ENCODE measurements at places on chromosomes 4 and X.

DNA sequence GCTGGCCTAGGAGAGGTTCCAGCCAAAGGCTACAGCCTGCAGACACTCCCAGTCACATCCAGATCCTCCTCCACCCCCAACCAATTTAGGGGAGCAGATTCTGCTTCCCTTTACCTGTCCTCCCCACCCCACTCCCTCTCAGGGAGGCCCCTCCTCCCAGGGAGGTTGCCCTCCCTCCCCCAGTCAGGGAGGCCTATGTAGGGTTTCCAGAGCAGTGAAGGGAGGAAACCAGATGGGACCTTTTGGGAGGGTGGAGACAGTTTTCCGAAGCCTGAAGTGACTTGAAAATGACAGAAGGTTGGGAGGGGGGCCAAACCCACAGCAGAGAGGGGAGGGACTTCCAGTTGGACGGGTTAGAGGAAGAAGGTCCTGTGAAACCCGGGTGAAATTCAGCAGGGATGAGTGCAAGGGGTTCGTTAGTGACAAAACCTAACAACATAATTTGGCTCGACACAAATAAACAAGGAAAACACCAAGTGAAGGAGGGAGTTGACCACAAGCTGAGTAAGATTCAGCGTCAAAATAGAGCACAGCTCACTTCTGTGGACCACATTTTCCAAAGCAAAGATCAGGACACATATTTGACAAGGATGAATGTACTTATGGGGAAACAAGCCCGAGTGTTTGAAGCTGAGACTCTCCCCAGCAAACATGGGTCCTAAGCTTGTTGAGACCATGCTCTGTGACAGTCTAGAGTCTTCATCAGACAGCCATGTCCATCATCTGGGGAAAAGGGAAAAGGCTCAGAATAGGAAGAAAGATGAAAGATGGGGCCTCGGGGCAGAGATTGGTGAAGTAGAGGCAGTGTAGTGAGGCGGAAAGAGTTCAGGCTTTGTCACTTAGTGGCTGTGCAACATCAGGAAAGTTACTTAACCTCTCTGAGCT is 46.4 kb downstream of the PRPS1 start:
- DNase-seq: no peak

- no peak for DNase-seq
These were observed 39.8 kb upstream of the ATOH1 start for GRCh38 chr4:93788712-93789111.

DNA sequence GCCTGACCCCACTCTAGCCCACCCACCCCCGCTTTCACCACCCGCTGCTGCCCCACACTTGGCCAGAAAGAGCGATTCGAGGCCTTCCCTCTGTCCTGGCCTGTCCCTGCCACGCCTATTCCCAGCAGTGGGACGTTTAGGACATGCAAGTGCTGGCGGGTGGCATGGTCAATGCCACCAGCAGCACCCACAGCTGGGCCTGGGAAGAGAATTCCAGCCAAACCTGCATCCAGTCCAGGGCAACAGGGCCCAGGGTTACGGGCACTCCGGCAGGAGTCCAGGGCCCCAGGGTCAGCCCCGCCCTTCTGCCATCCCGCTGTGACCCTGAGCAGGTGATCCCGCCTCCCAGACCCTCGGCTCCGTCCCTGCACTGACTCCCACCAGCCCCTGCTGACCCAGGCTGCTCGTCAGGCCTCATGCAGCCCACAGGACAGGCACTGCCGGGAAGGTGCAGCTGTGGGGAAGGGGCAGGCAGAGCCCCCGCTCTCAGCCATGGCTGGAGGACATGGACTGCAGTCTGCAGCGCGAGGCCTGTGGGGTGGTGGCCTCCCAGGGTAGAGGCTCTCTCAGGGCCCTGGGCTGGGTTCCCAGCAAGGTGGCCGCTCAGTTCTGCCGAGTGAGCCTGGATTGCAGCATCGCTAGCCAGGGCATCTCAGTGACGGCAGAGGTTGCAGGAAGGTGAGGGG is 6.8 kb upstream of the HTRA3 start:
- no peak for DNase-seq

- DNase-seq: no peak
These were observed 676.8 kb downstream of the RAPGEF2 start for GRCh38 chr4:159779716-159780115.

GRCh38 chrX:19556202-19556601 is 40.9 kb upstream of the MAP3K15 start:
- no peak for DNase-seq

DNA sequence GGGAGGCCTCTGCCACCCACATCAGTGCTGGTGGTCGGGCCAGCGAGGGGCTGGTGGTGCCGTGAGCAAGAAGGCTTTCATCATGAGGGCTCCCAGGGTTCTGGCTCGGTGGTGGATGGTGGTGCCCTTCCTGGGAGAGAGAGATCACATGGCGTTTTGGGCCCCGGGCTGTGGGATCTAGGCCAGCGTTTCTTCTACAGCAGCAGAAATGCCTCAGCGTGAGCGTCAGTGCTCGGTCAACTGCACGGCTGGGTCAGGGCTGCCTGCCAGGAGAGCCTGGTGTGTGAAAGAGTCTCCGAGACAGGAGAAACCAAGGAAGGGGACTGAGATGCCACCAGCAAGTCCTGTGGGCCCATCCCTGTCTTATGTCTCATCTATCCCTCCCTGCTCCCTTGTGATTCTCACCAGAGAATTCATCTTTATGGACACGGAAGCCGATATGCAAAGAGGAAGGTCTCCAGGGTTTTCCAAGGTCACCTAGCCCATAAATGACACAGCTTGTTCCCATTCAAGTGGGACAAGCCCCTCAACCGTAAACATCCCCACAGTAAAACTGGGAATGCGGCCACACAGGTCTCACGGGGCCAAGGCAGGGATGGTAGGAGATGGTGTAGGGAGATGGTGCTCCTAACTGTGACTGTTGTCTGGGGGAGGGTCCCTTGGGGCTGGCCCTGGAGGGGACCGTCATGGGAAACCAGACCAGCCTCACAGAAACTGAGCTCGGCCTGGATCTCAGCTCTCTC is 99.2 kb downstream of the SORCS2 start:
- DNase-seq: no peak

DNA sequence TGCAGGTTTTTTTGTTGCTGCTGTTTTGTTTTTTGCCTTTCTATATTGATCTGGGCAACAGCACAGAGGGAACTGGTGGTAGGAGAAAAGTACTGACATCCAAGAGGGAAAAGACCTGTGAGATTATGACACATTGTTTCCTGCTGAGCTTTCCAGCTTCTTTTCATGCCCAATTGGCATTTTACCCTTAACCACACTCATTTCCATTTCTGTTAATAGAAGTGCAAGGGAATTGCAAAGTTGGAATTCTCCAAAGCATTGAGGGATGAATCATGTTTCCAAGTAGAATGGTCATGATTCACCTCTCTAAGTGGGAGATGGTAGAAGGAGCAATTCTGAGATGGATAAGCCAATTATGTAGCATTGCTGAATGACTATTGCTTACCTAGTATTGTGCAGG is 161.5 kb downstream of the PPARGC1A start:
- peak; percentile 58 for DNase-seq

DNA sequence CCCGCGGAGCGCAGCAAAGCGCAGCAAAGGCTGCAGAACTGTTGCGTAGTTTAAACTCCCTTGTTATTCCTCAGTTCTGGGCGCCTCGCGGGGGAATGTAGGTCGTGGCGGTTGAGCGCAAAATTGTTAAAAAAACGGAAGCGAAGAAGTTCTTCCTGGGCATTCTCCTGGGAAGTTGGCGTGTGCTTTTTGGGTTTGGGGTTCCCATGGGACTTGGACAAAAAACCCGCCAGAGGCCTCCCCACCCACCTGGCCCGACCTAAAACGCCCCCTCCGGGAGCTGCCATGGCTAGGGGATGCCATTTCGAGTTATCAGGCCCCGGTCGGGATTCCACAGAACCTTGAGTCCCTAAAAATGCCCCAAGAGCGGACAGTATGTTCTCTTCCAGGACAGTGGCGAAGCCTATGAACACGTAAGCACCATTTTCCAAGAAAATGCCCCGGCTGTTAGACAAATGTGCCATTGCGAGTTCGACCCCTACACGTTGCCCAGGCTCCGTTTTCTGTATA is 8.9 kb downstream of the ZIC3 start:
- DNase-seq: no peak

DNA sequence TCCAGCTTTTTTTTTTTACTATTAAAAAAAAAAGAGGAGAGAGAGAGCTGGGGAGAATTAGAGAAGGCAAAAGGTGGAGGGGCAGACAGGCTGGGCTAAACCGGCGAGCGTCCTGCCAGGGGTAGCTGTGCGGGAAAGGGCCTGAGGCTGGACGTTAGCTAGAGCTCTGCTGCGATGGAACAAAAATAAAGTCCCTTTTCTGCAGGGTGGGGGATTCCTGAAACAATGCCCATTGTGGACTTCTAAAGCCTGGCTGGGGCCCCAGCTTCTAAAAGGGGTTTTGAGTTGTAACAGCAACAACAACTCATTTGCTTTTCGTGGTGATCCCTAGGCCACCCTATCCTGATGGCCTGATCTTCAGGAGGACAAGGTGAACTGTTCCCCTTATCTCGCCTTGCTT is 311.7 kb downstream of the FBXW7 start:
- no peak for DNase-seq

DNA sequence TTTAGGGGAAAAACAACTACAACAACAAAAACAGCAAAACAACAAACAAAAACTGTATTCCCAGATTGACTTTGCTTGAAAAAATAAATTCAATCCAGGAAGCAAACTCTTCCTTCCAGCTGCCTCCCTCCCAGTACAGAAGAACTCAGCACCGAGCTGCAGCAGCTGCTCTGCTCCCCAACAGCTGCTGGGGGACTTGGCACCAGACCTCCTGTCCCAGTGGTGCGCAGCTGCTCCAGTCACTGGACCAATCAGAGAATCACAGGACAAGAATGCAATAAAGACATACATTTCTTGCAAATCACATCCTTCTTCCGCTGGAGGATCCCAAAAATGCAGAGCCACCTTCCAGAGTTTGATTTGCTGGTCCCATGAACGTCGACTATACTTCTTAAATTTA is 11.8 kb upstream of the FAM53A start:
- DNase-seq: no peak

DNA sequence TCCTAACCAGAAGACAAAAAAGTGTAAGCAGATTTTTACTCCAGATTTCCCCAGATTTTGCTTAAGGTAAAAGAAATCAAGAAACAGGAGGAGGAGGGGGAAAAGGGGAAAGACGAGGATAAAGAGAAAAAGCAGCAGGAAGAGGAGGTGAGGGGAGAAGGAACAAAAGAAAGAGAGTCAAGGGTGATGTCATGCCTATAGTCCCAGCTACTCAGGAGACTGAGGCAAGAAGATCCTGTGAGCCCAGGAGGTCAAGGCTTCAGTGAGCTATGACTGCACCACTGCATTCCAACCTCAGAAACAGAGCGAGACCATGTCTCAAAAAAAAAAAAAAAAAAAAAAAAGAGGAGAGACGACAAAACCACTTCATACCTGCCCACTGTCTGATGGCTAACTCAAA is 12.0 kb upstream of the PKD2 start:
- no peak for DNase-seq

- DNase-seq: no peak
These were observed 77.7 kb downstream of the OPHN1 start for GRCh38 chrX:68355629-68355920.

DNA sequence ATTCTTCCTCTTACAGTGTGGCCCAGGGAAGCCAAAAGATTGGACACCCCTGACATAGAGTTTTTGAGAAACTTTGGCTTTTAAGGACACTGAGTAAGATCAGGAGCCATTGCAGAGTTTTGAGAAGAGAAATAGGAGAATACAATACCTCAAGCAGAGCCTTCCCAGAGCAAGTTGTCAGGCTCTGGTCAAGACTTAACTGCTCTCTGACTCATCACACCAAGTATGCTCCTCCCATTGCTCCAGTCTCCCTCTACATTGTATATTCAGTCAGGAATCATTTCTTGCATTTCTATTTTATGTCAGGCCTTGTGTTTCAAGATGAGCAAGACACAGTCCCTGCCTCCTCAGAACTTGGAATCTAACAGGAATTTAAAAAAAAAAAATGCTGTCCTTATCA is 176.4 kb upstream of the FMR1 start:
- DNase-seq: peak; percentile 54

- DNase-seq: no peak
These were observed 291.7 kb downstream of the FBXO8 start for GRCh38 chr4:173991814-173992213.

- no peak for DNase-seq
These were observed 1025.5 kb downstream of the RAB28 start for GRCh38 chr4:12458621-12459020.

DNA sequence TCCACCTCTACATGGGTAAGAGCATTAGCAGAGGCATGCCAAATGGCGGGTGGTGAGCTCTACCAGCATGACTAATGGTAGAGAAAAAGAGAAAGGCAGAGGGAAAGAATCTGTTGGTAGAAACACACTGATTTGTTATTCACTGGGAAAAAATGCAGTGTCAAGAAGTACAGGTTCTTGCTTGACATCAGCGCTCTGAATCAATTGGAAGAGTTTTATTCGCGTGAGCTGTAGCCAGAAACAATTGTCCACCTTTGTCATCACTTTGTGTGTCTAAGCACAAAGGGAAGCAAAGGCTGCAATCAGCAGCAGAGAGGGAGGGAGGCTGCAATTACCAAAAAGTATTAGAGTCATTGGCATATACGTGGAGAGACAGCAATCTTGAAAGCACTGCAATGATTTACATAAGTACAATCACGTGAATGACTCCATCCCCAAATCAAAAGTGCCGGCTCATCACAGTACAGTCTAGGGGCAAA is 67.7 kb upstream of the HS3ST1 start:
- no peak for DNase-seq

- DNase-seq: no peak
These were observed 167.8 kb downstream of the AFAP1 start for GRCh38 chr4:7771541-7772507.

- DNase-seq: no peak
These were observed 26.5 kb downstream of the ADH5 start for GRCh38 chr4:99062120-99062519.

- no peak for DNase-seq
These were observed 58.9 kb upstream of the IRS4 start for GRCh38 chrX:108795240-108795639.

- DNase-seq: no peak
These were observed 333.3 kb downstream of the PCDH7 start for GRCh38 chr4:31053451-31053850.

DNA sequence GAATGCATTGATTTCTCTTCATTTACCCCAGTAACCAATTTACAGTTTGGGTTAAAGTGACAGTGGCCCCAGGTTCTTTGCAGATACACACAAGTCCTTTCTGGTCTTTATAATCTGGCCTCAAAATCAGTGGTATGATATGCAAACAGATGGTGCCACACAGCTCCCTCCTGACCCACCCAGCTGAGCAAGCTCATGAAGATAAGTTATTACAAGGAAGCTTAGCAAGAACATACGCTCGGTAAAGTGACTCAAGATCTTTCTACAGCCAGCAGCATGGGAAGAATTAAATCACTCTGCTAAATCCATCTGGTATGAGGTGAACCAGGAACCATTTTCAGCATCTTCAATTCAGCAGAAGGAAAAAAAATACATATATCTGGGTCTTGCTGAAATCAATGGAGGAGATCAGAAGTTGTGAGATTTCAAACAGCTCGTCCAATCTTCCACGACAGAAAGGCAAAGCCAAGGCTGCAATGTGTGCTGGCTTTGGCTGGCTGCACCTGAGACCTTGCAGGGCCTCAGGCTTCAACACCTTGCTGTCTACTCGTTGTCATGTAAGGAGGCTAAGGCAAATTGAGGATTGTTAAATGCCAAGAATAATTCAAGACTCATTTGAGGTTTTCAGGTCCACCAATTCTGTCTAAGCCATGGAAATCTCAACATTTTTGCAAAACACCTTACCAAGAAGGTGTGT is 28.2 kb downstream of the SEL1L3 start:
- peak; percentile 14 for DNase-seq
